ENCODE measurements at places on chromosomes 3 and 15.

DNA sequence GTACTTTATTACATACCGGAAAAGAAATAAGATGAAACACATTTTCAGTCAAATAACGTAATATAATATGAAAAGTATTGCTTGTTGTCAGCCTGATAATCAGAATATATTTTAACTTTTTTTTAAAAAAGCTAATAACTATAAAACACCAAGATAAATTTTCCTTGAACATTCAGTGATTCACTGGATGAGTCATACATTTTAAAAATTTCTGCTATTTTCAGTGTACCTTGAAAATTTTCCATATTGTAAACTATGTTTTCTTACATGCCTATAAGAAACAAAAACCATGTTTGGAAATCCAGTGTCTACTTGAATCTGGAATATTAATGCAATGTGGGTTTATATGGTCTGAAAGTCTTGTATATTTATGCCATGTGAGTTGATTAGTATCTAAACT is 36.3 kb upstream of the MEIS2 start:
- no peak for DNase-seq

- no peak for DNase-seq
Observed at GRCh38 chr3:194061421-194062030, 74.4 kb upstream of the HES1 start.

DNA sequence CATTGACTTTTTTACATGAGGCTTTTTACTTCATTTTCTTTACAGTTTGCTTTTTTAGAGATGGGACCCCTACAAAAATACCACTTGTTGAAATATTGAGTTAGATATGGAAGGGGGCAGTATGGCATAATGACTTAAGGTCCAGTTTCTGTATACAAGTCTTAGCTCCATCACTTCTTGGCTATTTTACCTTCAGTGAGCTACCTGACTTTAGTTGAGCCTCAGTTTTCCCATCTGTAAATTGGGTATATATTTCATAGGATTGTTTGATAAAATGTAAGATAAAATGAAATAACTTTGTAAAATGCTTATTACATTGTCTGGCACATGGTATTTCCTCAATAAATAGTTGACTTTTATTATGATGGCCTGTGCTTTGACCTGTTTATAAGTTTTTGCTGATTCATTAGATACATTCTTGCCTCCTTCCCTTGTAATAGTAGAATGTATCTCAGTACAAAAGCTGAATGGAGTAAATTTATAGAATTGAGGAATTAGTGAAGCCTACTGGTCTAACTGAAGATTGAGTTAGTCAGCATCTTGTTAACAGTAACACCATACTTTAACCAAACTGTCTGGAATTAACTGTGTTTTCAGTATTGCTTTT is 27.6 kb downstream of the TBC1D23 start:
- no peak for DNase-seq

DNA sequence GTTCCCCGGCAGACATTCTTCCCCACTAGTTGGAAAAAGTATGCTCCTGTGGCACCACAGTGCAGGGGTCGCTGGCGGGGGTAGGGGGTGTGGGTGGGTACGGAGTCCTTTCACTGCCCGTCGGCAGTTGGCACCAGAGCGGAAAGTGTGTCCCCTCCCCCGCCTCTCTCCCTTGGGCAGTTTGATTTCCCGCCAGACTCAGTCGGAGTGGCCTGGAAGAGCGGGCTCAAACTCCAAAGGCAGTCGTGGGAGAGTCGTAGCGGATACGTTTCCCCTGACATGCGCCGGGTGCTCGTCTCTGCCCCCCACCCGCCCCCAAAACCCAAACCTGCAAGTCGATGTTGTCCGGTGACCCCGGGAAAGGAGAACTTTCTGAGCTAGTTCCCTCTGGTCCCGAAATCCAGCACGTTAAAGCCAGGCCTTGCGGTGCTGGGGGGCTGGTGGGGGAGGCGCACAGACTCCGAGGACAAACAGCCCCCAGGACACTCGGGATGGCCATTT is 4.4 kb upstream of the FOXB1 start:
- no peak for DNase-seq

- no peak for DNase-seq
Observed at GRCh38 chr15:30990446-30991254, 778 bp downstream of the MTMR10 start.

DNA sequence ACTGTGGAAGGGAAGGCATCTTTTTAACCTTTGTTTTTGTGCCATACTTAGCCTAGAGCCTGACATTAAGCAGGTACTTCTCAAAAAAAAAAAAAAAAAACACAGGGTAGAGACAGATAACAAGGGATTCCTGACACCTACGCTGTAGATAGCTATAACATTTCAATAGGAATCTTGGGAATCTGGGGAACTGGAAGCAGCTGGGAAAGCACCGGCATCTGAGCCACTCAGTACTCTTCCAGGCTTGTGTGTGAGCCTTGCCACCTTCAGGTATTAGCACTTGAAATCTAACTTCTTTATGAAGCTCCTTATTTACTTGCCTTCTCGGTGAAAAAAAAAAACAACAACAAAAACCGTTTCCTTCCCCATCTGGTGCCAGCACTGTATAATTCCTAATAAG is 46.8 kb downstream of the PIK3CA start:
- DNase-seq = no peak

GRCh38 chr3:190281308-190282051 is 40.8 kb downstream of the CLDN1 start:
- DNase-seq = no peak

- no peak for DNase-seq
Observed at GRCh38 chr15:32909431-32909830, 191.6 kb downstream of the GREM1 start.

GRCh38 chr15:99433757-99434450 is 131.9 kb upstream of the MEF2A start:
- no peak for DNase-seq

DNA sequence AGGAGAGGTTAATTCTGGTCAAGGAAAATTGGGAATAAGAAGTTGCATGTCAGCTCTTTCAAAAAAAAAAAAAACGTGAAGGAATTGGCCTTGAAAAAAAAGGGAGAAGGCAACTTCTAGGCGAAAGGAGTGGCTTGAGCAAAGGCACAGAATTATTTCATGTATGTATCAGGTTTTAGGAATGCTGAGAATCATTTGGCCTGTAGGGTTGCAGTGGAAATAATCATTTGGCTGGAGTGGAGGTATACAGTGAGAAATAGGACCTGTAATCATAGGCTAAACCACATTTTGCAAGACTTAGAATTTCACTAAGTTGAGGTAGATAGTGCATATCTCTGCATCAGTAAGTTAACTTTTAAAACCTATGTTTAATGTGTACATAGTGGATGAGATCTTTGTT is 54.9 kb downstream of the EPHA6 start:
- no peak for DNase-seq

- DNase-seq = no peak
Observed at GRCh38 chr15:98304371-98304770, 343.9 kb downstream of the ARRDC4 start.

DNA sequence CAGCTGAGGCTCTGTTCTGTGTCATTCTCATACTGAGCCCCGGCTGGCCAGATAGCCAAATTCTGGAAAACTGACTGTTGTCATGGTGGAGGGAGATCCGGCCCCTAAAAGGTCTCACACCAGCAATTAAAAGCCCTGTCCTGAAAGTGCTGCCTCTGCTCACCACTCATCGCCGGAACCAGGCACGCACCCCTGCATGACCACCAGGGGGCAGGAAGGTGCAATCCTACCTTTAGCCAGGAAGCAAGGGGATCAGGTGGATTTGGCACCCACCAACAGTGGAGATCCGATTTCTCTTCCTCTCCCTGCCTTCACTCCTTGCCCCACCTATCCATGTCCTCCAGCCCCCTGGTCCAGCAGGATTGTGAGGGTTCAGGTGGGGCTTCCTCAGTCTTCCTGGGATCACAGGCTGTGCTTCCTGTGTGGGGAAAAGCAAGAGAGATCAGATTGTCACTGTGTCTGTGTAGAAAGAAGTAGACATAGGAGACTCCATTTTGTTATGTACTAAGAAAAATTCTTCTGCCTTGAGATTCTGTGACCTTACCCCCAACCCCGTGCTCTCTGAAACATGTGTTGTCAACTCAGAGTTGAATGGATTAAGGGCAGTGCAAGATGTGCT is 16.1 kb upstream of the CACNA2D2 start:
- DNase-seq = no peak

DNA sequence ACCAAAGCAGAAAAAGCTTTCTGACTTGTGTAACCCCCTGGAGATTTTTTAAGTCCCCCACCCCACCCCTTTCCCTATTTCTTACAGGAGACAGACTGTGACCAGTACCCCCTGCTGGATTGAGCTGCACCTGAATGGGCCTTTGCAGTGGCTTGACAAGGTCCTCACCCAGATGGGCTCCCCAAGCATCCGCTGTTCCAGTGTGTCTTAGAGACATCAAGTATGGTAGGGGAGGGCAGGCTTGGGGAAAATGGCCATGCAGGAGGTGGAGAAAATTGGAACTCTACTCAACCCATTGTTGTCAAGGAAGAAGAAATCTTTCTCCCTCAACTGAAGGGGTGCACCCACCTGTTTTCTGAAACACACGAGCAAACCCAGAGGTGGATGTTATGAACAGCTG is 64.1 kb downstream of the AAGAB start:
- no peak for DNase-seq

GRCh38 chr3:160450846-160451245 is 1.3 kb upstream of the TRIM59 start:
- peak; percentile 7 for DNase-seq

- DNase-seq = no peak
Observed at GRCh38 chr15:101169495-101170071, 82.3 kb downstream of the CHSY1 start.

GRCh38 chr3:130506031-130506430 is 10.9 kb upstream of the COL6A6 start:
- DNase-seq = no peak

GRCh38 chr15:72217216-72217615 is 13.8 kb downstream of the PKM start:
- DNase-seq = no peak

GRCh38 chr3:133277813-133278212 is 122.0 kb upstream of the BFSP2 start:
- no peak for DNase-seq

- no peak for DNase-seq
Observed at GRCh38 chr3:144073698-144074097, 102.1 kb downstream of the DIPK2A start.

- no peak for DNase-seq
Observed at GRCh38 chr15:58247855-58248842, 110.0 kb downstream of the AQP9 start.

DNA sequence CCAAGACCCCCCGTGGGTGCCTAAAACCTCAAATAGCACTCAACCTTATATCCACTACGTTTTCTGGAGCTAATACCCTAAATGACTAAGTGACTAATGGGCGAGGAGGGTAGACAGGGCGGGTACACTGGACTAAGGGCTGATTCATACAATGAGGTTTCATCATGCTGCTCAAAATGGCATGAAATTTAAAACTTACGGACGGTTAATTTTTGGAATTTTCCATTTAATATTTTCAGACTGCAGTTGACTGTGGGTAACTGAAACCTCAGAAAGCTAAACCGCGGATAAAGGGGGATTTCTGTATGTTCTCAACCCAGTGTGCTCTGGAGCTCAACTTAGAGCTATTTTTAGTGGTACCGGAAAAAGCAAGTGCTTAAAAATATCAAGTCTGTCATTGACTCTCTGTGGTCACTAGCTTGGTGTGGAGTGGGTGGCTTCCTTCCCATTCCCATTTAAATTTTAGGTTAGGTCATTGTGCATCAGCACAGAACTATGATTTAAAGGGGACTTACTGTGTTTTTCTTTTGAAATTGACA is 72.9 kb downstream of the LRRC28 start:
- no peak for DNase-seq

- DNase-seq = no peak
Observed at GRCh38 chr15:92541291-92542200, 114.0 kb downstream of the FAM174B start.

DNA sequence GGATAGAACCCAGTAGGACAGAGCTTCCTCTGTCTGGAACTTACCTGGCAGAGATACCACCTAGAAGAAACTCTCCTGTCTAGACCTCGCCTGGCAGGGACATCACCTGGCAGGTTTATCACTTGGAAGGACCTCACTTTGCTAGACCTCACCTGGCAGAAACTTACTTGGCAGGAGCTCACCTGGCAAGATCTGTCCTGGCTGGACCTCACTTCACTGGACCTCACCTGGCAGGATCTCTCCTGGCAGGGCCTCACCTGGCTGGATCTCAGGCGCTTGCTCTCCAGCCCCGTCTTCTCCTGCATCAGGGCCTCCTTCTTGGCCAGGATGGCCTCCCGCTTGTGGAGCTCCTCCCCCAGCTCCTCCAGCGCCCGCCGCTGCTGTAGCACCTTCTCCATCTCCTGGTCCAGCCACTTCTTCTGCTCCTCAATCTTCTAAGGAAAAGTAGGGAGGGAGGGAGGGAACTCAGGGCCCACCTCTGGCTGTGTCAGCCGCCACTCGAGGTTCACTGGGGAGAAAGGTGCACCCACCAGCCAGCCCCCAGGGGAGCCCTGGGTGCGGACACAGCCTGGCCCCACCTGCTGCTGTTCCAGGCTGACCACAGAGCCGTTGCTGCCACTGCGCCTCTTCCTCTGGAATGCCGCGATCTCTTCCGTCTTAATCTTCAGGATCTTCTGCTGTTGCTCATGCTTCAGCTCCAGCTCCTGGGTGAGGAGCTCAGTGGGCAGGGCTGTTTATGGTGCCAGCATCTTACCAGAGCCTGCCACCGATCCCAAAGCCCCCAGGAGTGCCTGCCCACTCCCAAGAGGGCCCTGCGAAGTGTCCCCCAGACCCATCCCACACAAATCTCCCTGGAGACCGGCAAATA is 22.5 kb downstream of the KIF7 start:
- DNase-seq = no peak

GRCh38 chr3:52144796-52145735 is 9.2 kb downstream of the POC1A start:
- no peak for DNase-seq

GRCh38 chr3:150602426-150603152 is 532 bp upstream of the SELENOT start:
- no peak for DNase-seq

DNA sequence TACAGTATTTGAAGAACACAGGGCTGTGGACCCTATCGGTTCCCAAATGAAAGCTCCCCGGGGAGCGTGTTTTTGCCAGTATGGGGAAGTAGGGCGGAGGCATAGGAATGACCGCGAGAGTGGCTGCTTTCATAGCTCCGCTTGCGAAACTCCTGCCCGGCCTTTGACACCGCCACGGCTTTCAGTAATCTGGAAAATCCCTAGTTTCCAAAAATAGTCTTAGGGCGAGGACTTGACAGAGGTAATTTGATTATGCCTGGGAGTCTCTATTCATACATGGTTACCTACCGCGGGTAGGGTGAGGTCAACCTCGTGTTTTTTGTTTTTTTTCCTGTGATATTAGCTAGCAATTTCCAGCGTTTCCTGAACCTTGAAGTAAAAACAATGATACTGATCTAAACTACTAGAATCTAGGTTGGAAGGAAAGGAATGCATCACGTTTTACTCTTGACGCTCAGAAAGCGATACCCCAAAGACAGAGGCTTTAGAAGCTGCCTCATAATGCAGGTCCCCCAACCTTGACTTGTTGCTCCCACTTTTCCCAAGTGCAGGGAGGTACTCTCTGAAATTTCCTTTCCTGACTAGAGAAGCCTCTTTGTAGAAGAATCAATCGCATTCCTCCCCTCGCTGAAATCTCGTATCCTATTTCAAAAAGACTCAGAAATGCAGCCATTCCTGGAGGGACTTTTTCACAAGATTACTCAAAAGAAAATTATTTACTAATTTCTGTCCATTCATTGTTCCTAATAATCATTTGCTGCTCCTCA is 894 bp upstream of the CCNL1 start:
- peak; percentile 85 for DNase-seq

- no peak for DNase-seq
Observed at GRCh38 chr3:55633333-55633732, 146.2 kb upstream of the WNT5A start.

GRCh38 chr3:116299646-116300081 is 145.6 kb downstream of the LSAMP start:
- DNase-seq = no peak
